ENCODE measurements at places on chromosomes 5 and 9.

- DNase-seq = no peak
These were observed 75.2 kb upstream of the CTSL start for GRCh38 chr9:87650611-87651295.

DNA sequence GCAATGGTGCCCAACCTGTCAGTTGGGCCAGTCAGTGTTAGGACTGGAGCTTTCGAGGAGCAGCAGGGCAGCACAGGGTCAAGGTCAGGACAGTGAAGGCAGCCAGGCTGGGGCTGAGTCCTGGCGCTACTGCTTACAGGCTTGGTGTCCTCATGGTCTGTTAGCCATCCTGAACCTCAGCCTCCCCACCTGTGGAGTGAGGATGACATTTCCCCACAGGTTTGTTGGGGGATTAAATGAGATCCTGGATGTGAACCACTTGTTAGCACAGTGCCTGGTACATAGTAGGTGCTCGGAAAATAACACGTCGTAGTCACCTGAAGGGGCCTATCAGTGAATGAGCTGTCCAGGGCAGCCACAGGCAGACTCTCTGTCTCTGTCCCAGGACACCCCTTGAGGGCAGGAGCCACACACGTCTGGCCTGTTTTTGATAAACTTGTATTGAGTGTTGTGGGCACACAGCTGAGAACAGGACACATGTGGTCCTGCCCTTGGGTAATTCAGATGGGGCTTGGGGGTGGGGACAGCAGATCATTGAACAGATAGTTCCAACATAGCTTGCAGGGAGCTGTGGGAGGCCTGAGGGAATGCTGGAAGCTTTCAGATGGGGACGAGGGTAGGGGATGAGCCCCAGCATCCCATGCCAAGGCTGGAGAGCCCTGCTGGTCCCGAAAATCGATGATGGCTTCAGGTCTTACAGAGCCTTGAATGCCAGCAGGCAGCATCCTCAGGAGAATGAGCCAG, 69.3 kb downstream of the AMBP start:
- no peak for DNase-seq

DNA sequence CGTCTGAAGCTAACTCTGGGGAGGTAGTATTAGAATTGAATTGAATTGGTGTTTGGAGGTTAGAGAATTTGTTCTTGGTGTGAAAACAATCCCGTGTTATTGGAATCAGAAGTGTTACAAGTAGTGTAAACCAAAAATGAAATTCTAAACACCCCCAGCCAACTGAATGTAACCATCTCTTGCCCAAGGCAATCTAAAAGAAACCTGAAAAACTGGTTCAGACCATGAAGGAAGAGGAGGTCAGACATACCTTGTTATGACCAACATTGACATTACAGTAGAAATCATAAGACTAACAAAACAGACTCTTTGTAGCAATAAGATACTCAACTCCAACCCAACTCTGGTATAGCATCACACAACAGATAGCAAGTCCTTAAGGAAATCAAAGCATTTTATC, 159.0 kb downstream of the TUSC1 start:
- no peak for DNase-seq

DNA sequence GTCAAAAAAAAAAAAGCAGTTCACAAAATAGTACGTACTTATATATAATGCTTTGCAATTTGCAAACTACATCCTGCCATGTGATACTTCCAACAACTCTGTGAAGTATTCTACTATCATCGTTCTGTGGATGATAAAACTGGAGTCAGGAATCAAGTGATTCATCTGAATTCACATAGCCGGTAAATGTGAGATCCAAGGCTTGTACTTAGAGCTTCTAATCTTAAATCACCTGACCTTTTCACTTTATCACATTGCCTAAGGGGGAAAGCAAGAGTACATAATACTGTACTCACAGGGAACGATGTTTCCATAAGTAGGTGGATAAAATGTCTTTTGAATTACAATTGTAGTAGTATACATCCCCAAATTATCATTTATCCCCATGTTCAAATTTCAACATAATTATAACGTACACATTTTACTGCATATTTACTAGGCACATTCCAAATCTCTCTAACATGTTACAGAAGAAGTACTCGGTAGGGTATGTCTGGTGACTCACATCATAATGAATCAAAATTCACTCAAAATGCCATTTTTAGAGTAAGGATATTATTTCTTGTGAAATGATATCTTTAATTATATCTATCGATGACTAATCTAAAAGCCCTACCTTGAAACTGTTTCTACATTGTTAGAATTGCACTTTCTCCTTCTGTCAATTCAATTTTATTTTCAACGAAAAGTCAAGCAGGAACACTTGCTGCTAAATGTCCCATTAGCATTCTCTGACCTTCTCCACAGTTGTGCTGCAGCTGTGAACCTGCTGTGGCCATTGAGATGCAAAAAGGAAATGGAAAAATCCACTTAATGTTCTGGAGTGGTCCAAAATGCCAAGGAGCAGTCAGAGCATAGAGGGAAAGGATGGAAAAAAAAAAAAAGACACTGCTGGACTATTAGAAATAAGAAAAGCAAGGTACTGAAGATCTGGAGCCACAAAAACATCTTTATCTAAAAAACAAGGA, 78.9 kb downstream of the OR2K2 start:
- no peak for DNase-seq

DNA sequence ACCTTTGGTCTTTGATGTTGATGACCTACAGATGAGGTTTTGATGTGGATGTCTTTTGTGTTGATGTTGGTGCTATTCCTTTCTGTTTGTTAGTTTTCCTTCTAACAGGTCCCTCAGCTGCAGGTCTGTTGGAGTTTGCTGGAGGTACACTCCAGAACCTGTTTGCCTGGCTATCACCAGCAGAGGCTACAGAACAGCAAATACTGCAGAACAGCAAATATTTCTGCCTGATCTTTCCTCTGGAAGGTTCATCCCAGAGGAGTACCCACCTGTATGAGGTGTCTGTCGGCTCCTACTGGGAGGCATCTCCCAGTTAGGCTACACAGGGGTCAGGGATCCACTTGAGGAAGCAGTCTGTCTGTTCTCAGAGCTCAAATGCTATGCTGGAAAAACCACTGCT, 694.5 kb upstream of the CDH6 start:
- DNase-seq = no peak

DNA sequence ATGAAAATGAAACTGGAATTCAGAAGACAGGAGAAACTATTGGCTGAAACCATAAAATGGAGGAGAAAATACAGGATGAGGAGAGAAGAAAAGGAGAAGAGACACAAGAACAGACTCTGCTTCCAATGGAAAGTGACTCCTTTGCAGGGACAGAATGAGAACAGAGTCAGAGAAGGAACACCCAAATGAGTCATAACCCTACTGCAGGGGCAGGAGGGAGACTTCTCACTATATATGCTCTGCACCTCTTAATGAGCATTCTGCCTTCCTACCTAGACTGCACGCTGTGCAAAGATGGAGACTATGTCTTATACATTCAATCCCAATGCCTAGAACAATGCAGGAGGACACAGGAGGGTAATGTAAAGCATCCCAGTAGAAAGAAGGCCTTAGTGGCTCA, 2.1 kb downstream of the SAXO1 start:
- no peak for DNase-seq
